Fibroblast of mammary gland (primary cell): ENCODE measurements at places on chromosomes 7 and 10.

GRCh38 chr10:131429942-131430341 is 118.4 kb upstream of the TCERG1L start:
- no peak for DNase-seq

- DNase-seq: no peak
These were observed 409.2 kb upstream of the ZMIZ1 start for GRCh38 chr10:78659598-78659967.

DNA sequence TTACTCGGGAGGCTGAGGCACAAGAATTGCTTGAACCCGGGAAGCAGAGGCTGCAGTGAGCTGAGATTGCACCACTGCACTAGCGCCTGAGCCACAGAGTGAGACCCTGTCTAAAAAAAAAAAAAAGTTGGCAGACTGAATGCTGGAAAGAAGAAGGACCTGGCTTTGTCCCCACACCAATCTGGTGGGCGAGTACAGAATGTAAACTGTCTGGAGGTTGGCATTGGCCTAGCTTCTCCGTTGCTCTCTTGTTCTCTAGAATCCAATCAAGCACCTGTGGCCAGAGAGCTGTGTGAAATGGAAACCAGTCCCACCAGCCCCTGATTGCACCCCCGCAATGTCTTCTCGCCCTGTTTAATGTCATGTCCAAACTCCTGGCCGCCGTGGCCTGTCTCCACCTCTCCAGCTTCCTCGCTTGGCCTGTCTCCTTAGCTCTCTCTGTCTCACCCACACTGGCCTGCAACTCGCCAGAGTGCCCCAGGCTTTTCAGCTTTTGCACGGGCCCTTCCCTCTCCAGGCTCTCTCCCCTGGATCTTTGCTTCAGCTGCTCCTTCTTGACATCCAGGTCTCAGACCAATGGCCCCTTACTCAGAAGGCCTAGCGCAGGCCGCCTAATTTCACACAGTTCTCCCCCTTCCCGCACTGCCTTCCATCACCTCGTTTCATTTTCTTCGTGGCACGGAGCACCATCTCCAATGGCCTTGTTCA is 670 bp upstream of the AGK start:
- DNase-seq: peak; percentile 6

DNA sequence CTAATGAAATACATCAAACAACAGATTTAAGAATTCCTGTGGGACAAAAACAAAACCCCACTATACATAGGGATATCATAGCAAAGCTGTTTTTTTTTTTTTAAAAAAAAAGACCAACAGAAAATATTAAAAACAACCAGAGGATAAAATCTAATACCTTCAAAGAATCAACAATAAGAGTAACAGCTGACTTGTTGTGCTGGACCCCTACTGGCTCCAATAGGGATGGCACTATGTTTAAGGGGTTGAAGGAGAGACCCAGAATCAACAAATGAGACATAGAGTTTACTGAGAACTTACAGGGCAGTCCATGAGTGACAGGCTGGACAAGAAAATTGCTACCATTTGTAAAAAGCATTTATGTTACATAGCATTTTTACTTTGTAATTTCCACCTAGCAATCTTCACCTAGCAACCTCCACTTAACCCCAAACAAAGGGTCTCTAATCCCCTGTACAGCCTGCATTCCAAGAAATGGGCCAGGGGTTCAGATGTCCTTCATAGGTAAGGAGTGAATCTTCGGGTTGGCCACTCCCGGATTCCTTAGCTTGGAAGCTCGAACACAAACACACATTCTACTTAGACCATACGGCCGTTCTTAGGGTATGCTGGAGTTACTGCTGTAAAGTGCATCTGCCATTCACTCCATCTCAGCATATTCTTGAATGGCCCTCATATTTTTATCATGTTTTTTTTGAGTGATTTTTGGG is 25.8 kb downstream of the ASZ1 start:
- DNase-seq: no peak

DNA sequence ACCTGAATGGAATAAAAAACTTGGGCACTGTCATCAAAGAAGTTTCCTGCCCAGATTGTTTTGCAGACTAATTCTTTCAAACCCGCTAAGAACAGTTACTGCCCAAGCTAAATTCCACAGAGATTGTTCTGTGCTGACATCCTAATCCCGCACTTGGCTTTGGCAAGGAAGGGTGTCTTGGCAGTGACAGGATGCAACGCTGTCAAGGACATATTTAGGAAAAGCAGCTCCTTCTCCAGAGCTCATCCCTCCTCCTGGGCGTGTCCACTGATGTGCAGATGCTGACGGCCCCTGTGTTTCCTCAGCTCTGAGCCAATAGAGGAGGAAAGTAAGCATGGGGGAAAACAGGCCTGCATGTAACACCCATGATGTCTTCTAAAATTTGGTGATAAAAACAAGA is 74.2 kb downstream of the EEPD1 start:
- peak; percentile 68 for DNase-seq
